Karpas-422 (cell line): ENCODE measurements at places on chromosomes 2 and 18. TPM values are rescaled to one million over a fixed set of nuclear protein-coding genes. Genes with fewer than 3 reads are reported as not detected.

The HOXD9 gene
- not detected in 2 replicates for total RNA-seq

GRCh38 chr2:222423632-222424275, 589 bp upstream of the SGPP2 start:
- H3K4me3 ChIP-seq: no peak overlapping the region
- H3K27me3 ChIP-seq: no peaks in the 10 kb centered on the region
- peaks cover 8% of the 10 kb centered on the region for H3K4me1 ChIP-seq
- H3K27ac ChIP-seq: no peak overlapping the region
- no peaks in the 10 kb centered on the region for H3K36me3 ChIP-seq

The LAMA3 gene
- total RNA-seq: not detected in 2 replicates

The CCDC85A gene
- not detected in 2 replicates for total RNA-seq

DNA sequence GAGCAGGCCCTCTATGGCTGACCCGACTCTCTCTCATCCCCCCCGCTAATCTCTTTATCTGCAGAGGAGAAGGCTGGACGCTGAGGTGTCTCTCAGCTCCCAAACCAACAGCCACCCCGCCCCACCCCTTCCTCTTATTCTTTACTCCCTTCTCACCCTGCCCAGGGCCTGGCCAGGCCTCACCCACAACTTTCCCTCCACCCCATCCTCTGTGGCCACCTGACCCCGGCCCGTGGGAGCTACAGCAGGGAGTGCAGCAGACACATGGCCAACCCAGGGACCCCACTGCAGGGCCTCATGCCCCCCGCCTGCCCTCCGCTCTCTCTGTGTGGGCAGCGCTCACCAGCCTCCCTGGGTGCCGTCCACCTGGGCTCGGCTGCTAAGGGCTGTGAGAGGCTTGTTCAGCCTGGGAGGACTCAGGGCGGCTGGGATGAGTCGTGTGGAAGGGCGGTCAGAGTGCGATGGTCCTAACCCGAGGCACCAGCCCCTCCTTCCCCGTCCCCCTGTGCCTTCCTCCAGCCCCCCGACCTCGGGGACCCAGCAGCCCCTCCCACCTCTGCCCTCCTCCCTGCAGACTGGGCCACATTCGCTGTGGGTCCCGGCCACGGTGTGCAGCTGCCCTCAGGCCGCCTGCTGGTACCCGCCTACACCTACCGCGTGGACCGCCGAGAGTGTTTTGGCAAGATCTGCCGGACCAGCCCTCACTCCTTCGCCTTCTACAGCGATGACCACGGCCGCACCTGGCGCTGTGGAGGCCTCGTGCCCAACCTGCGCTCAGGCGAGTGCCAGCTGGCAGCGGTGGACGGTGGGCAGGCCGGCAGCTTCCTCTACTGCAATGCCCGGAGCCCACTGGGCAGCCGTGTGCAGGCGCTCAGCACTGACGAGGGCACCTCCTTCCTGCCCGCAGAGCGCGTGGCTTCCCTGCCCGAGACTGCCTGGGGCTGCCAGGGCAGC, 6.8 kb downstream of the NEU4 start:
- no peak for DNase-seq
- H3K27me3 ChIP-seq: no peaks in the 10 kb centered on the region
- H3K4me1 ChIP-seq: no peaks in the 10 kb centered on the region
- H3K27ac ChIP-seq: no peak overlapping the region
- H3K36me3 ChIP-seq: no peaks in the 10 kb centered on the region
- H3K4me3 ChIP-seq: no peak overlapping the region

DNA sequence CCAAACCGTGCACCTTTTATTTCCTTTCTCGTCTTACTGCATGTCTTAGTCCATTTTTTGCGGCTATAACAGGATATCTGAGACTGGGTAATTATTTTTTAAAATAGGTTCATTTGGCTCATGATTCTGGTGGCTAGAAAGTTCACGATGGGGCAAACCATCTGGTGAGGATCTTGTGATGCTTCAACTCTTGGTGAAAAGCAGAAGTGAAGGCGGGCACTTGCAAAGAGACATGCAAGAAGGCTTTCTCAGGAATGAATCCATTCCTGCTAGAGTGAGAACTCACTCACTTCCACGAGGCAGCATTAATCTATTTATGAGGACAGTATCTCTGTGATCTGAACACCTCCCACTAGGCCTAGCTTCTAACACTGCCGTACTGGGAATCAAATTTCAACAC, 327.1 kb upstream of the RBMS1 start:
- H3K27me3 ChIP-seq: no peaks in the 10 kb centered on the region
- H3K36me3 ChIP-seq: peaks cover 5% of the 10 kb centered on the region; the same call in 1 of the 2 replicates
- H3K4me1 ChIP-seq: peaks cover 33% of the 10 kb centered on the region
- no peak overlapping the region for H3K27ac ChIP-seq
- no peak overlapping the region for H3K4me3 ChIP-seq

DNA sequence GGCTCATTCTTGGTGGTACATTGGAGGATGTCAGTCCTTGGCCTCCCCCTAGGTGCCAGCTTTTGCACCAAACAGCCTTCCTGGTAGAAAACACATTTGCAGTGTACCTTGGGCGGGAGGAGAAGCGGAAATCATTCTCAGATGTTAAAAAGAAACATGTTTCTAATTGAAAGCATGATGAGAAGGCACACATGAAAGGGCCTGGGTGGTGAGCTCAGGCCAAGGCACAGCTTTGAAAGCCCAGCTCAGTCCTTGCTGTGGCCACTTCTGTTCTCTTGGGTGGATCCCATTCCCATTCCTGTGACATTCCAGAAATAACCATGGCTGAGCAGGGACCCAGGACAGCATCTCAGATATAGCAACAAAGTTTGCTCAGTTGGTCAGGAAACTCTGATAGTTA, 71.5 kb downstream of the LTBP1 start:
- no peak overlapping the region for H3K27ac ChIP-seq
- DNase-seq: no peak
- no peaks in the 10 kb centered on the region for H3K36me3 ChIP-seq
- no peaks in the 10 kb centered on the region for H3K4me1 ChIP-seq

- H3K4me1 ChIP-seq: peaks cover 84% of the 10 kb centered on the region
- H3K4me3 ChIP-seq: peak overlapping the region; percentile 34; the same call in 1 of the 2 replicates
- peak overlapping the region; percentile 86 for H3K27ac ChIP-seq
These were observed 66.4 kb downstream of the SH3RF3 start for GRCh38 chr2:109195193-109196045.

The NDUFAF7 gene
- total RNA-seq: 28.4 and 42.2 TPM in 2 replicates

- H3K4me3 ChIP-seq: peak overlapping the region; percentile 84
- no peaks in the 10 kb centered on the region for H3K36me3 ChIP-seq
- H3K27me3 ChIP-seq: no peaks in the 10 kb centered on the region
- peaks cover 29% of the 10 kb centered on the region for H3K4me1 ChIP-seq
- DNase-seq: no peak
- no peak overlapping the region for H3K27ac ChIP-seq
These were observed 430 bp upstream of the CHMP1B start for GRCh38 chr18:11850821-11851145.

DNA sequence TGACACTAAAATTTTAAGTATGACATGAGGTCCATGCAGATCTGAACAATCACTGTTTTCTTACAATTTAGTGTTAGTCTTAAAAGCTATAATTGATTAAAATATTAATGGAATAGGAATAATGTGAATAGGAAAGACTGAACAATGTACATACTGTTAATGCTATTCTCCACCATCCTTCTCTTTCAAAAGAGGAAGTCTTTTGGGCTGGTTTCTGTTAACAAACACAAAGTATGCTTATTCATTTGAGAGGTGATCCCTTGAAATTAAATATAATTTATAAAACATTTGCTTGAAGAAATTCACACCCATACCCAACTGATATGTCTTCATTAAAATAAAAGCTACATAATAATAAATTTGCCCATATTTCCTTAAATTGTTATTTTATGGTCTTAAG, 2.3 kb downstream of the STPG4 start:
- no peak overlapping the region for H3K27ac ChIP-seq
- H3K4me3 ChIP-seq: no peak overlapping the region
- peaks cover 51% of the 10 kb centered on the region for H3K36me3 ChIP-seq
- DNase-seq: no peak
- no peaks in the 10 kb centered on the region for H3K4me1 ChIP-seq
- H3K27me3 ChIP-seq: no peaks in the 10 kb centered on the region

DNA sequence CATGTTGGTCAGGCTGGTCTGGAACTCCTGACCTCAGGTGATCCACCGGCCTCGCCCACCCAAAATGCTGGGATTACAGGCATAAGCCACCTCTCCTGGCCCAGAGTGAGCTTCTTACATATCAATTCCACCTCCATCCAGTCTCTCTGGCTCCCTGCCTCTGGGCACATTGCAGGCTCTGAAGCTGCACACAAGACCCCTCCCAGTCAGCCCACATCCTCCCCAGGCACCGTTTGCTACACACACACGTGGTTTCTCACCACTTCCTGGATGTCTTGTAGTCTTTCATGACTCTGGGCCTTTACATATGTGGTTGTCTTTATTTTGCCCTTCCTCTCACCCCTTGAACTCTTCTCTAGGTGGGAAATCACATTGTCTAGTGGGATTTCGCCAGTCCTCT, 64.0 kb upstream of the CABLES1 start:
- DNase-seq: no peak
- H3K4me3 ChIP-seq: no peak overlapping the region
- no peaks in the 10 kb centered on the region for H3K36me3 ChIP-seq
- H3K4me1 ChIP-seq: no peaks in the 10 kb centered on the region; the same call in 1 of the 2 replicates

GRCh38 chr2:55592130-55592529, 25.3 kb downstream of the PPP4R3B start:
- no peak overlapping the region for H3K27ac ChIP-seq
- no peak for DNase-seq
- no peaks in the 10 kb centered on the region for H3K4me1 ChIP-seq
- no peaks in the 10 kb centered on the region for H3K27me3 ChIP-seq
- H3K36me3 ChIP-seq: peaks cover 26% of the 10 kb centered on the region; the same call in 1 of the 2 replicates

DNA sequence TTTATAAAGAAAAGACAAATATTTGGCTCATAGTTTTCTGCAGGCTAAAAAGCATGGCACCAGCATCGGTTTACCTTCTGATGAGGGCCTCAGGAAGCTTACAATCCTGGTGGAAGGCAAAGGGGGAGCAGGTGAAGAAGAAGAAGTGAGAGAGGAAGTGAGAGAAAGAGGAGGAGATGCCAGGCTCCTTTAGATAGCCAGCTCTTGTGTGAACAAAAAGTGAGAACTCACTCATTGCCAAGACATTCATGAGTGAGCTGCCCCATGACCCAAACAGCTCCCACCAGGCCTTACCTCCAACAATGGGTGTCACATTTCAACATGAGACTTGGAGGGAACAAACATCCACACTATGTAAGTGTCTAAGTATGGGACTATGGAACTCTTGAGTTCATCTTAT, 14.3 kb downstream of the CCDC150 start:
- no peaks in the 10 kb centered on the region for H3K27me3 ChIP-seq
- DNase-seq: peak; percentile 45
- H3K27ac ChIP-seq: no peak overlapping the region
- H3K4me3 ChIP-seq: no peak overlapping the region
- no peaks in the 10 kb centered on the region for H3K4me1 ChIP-seq

The DUSP2 gene
- 25.1 and 45.2 TPM in 2 replicates for total RNA-seq

- peaks cover 41% of the 10 kb centered on the region for H3K4me1 ChIP-seq
- peak overlapping the region; percentile 88 for H3K4me3 ChIP-seq
- DNase-seq: peak; percentile 76
- no peaks in the 10 kb centered on the region for H3K36me3 ChIP-seq
These were observed 97.9 kb upstream of the SERTAD2 start for GRCh38 chr2:64751286-64752260.

DNA sequence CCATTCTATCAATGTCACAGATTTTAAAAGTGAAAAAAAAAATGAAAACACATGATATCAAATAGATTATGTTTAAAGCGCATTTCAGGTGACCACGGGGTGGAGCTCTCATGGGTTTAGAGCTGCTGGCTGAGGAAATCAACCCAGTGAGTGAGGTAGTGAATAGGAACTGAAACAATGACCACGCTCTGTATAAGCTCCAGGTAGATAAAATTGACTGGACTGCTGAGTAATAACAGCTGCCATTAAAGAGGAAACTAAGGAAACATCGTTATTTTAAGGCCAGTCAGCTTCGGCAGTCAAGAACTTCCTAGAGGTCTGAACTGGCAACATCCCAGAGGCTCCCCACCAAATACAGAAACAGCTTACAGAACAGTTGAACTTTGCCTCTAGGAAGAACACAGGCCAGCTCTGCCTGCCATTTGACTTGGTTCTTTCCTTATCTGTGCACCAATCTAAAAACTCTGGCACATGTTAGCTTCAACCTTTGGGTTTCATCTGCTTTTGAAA, 185.9 kb downstream of the PDE1A start:
- H3K4me3 ChIP-seq: no peak overlapping the region
- no peak overlapping the region for H3K27ac ChIP-seq
- no peaks in the 10 kb centered on the region for H3K36me3 ChIP-seq

The ARHGAP15 gene
- total RNA-seq: 65.6 and 82.8 TPM in 2 replicates

DNA sequence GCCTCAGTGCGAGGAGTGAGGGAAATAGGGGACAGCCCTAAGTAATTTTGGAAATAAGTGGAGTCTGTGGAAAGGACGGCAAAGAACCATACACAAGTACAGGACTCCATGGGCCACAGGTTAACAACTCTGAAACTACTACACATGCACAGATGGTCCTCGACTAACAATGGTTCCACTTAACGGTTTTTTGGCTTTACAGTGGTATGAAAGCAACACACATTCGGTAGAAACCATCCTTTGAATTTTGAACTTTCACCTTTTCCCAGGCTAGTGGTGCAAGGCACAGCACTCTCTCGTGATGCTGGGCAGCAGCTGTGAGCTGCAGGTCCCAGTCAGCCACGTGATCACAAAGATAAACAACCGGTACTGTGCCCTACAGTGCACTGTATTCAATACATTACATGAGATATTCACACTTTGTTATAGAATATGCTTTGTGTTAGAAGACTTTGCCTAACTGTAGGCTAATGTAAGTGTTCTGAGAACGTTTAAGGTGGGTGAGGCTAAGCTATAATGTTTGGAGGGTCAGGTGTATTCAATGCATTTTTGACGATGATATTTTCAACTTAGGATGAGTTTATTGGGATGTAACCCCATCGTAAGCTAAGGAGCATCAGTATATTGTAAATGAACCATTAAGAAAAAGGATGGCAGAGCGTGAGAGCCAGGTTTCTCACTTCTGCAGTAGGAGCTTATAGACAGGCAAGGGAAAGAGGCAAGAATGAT, 44.6 kb downstream of the TBC1D8 start:
- H3K4me1 ChIP-seq: no peaks in the 10 kb centered on the region
- no peaks in the 10 kb centered on the region for H3K36me3 ChIP-seq
- H3K4me3 ChIP-seq: no peak overlapping the region

The TEX44 gene
- total RNA-seq: not detected in 2 replicates

GRCh38 chr2:61718965-61719364, 134.9 kb downstream of the FAM161A start:
- no peak for DNase-seq
- no peaks in the 10 kb centered on the region for H3K4me1 ChIP-seq
- no peaks in the 10 kb centered on the region for H3K36me3 ChIP-seq
- H3K27me3 ChIP-seq: no peaks in the 10 kb centered on the region
- H3K4me3 ChIP-seq: no peak overlapping the region

DNA sequence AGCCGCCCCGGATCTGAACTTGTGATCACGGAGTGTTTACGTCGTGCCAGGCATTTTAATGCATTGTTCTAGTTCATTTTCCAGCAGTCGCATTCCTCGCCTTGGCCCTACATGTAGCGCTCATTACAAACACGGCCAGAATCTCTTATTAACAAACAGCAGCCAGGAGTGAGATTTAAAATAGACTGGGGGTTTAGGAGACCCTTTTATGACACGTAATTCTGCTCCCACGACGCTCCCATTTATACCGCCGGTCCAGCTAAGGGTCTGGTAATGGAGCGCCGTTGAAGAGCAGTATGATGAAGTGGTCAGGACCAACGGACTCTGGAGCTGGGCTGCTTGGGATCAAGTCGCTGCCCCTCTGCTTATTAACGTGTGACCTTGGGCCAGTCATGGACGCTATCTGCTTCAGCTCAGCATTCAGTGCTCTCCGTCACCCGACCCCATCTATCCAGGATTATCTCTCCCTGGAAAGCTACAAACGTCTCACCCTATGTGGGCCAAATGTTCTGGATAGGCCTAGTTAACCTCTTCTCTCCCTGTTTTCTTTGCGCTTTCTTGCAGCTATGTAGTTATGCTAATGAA, 745 bp downstream of the MSH2 start:
- peaks cover 29% of the 10 kb centered on the region for H3K4me1 ChIP-seq
- H3K27ac ChIP-seq: peak overlapping the region; percentile 58
- H3K4me3 ChIP-seq: peak overlapping the region; percentile 89
- peaks cover 17% of the 10 kb centered on the region for H3K36me3 ChIP-seq
- peak; percentile 50 for DNase-seq
